Hematopoietic multipotent progenitor cell treated with erythropoietin and hydrocortisone succinate and interleukin-3 and kit ligand, for 4 days (in vitro differentiated cells): ENCODE measurements at places on chromosomes 13 and 19.

- DNase-seq: peak; percentile 41
Observed at GRCh38 chr19:34181111-34181864, 9.0 kb downstream of the LSM14A start.

DNA sequence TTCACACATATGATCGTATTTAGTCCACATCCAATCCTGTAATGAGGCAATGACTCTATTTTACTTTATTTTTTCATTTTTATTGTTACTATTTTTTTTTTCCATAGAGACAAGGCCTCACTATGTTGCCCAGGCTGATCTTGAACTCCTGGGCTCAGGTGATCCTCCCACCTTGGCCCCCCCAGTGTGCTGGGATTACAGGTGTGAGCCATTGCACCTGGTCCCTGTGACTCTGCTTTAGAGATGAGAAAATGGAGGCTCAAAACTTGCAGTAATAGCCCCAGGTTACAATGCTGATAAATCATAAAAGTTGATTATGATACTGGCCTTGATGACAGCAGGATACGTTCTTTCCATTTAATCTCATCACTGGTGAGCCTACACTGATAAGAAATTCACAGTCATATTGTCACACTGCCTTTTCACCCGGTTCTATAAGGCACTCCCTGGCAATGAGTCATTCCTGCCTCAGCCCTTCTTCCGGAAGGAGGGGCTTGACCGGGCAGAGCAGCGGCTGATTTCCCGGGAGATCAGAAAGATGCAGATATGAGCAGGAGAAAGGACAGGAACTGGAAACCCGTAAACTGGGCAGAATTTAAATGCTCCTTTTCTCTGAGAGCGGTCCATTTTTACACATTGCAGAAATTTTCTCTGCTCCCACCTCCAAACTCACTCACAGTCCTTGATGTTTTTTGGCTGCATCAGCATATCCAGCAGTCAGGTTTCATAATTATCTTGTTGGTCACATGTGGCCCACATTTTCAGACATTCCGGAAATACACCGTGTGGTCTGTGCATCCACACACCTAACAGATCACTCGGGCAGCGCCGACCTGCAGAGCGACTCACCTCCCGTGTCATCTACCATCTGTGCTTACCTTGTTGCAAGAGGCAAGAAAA lies 616.4 kb downstream of the EFNB2 start:
- DNase-seq: peak; percentile 4

- no peak for DNase-seq
Observed at GRCh38 chr13:45316338-45316737, 24.6 kb downstream of the TPT1 start.

GRCh38 chr13:42611086-42611779 lies 37.3 kb downstream of the TNFSF11 start:
- no peak for DNase-seq

- DNase-seq: peak; percentile 26
Observed at GRCh38 chr19:53849237-53849676, 18.4 kb upstream of the MYADM start.

- DNase-seq: no peak
Observed at GRCh38 chr19:10764340-10764894, 46.5 kb downstream of the DNM2 start.

DNA sequence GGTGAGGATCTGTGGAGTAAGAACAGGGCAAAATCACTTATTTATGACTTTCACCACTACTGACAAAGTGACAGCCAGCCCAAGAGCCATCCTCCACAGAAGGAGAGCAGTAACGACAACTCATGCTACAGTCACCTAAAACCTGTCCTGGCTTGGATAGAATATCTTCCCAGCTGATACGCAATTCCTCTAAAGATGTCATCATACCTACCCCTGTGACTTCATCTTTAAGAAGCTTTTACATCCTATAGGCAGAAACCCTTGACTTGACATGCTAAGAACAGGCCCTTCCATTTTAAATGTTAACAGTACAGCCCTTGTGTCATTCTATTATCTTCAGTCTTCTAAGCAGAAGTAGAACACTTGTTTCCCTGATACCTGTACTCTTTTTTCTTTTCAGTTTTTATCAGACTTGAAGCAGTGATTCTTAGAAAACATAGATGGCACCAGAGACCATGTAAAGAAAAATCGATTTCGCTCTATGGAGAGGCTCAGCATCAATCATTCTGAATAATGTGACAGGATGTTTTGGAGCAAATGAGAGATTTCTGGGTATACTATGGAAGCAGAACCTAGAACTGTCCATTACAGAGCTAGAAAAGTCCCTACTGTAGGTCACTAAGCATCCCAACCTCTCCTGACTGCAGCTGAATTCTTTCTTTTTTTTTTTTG lies 20.1 kb downstream of the STOML3 start:
- peak; percentile 7 for DNase-seq

- no peak for DNase-seq
Observed at GRCh38 chr13:59643364-59643841, 520.3 kb downstream of the DIAPH3 start.

DNA sequence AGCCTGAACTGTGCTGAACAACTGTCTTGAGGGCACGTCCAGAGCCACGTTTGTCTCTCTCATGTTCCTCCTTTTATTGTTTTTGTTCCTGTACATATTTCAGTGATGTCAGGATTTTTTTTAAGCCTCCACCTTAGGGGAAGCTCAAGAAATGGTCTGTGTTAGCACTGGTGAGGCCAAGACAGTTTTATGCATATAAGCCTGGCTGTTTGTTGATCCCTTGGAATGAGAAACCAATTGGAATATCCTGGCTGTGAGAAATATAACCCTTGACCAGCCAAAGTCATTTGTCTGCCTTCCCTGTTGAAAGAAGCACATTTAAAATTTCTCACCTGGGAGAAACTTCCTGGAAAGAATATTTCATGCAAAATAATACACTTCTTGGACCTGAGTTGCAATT lies 115.8 kb downstream of the DNAJC15 start:
- no peak for DNase-seq

DNA sequence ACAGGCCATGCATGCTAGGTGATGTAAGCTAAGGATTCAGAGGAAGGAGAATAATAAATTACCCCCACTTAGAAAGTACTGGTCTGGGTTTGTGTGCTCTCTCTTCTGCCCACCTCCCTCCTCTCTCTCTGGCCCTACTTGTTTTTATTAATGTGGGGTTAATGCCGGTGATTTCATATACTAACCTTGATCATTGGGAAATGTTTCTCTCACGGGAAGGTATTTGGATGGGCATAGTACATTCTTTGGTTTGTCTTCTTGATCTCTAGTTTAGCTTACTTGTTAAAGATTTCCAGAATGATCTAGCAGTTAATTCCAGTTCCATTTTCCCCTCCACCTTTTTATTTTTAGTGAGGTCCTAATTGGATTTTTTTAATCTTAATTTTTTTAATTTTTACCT lies 24.6 kb downstream of the ARHGAP35 start:
- DNase-seq: no peak

GRCh38 chr13:85698256-85698655 lies 101.0 kb downstream of the SLITRK6 start:
- DNase-seq: peak; percentile 2

DNA sequence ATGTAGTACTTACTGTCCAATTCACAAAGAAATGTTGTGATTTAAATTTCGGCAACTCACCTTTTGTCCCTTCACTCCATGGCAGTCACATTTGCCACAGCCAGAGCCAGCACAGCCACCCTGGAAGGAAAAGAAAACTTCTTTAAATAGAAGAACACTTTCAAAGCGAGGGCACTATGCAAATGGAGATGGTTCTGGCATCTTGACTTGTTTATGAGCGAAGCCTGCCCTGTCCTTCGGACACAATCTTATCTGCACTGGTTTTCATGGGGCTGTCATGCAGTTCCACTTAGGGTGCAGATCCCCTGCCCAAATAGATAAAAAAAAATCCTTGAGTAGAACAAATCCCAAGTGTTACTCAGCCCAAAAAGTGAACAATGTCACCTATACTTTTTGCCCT lies 64.3 kb downstream of the COL4A1 start:
- DNase-seq: no peak

- DNase-seq: no peak
Observed at GRCh38 chr19:6473647-6474046, 7.9 kb downstream of the DENND1C start.

DNA sequence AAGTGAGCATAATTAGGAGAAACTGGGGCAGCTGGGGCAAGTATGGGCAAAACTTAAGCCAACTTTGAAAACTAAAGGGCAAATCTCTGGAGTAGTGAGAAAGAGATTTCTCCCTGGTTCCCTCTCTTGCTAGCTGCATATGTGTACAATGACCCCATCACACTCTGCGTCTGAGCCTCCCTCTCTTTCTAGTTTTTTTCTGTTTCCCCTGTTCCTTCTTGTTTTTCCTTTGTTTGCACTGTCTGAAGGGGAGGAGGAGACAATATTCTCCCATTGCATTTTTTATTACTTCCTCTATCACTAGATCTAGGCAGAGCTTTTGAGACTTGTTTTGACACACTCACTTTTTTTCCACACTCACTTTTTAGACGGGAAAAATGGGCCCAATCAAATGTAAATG lies 11.2 kb upstream of the CLDN10 start:
- no peak for DNase-seq

DNA sequence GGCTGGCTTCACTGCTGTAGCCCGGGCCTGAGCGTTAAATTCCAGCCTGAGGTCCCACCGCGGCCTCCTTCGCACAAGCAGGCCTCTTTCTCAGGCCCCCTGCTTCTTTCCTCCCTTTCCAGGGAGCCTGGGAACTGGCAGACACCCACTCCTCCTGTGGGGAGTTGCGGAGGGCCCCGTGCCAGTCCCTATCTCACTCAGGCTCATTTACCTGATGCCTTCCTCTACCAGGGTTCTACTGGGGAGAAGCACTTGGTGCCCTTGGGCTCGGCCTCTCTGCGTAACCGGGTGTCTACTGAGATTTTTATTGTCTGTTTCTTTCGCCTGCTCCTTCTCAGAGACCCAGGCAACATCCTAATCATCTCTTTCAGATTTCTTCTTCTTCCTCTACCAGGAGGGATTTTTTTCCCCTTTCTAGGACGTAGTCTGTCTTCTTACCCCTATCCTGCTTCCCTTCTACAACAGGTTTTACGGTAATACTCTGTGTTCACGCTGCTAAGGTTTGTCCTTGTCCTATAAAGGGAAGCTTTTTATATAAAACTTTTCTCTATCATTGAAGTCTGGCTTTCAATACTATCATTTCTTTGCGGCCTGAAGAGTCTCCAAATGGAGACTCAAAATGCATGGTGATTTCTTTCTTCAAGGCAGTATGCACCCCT lies 135.4 kb upstream of the GPR12 start:
- no peak for DNase-seq

- DNase-seq: no peak
Observed at GRCh38 chr19:55652311-55653128, 2.3 kb upstream of the U2AF2 start.

GRCh38 chr19:18274219-18274780 lies at the start of gene IQCN:
TSS of gene IQCN (minus strand) at chr19:18274452. CDS start at chr19:18269478, 4,974 bp downstream.
- no peak for DNase-seq

DNA sequence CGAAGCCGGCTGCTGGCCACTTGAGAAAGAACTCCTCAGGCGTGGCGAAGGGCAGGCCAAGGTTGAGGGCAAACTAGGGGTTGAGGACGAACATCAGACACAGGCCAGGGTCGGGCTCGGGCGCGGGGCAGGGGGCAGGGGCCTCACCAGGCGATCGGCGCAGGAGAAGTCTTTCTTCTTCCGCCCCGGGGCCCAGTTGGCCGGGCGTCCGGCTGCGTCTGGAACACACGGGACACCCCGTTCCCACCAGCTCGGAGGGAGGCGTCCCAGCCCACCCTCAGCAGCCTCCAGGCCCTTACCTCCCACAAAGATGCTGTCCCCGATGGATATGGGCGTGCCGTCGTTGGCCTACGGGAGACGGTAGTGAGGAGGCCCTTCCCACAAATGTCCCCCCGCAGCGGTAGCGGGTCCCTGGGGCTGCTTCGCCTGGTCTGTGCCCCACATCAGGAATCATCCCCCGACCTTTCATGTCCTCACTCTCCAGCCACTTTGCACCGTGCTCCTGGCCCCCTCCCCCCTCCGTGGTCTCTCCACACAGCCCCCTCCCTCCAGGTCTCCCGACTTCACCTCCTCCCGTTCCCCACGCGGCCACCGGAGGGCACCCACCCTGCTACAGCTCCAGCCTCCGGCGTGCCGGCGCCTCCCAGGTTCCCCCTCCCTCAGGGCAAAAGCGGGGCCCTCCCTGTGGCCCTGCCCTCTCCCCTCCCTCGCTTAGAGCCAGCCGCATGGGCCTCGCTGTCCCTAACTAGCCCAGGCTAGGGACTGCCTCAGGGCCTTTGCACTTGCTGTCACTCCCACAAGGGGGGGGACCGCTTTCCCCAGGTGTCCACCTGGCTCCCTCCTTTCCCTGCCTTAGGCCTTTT lies 4.8 kb downstream of the PNKP start:
- DNase-seq: peak; percentile 60
